Epithelial cell of proximal tubule (primary cell): ENCODE measurements at places on chromosomes 5 and 9. TPM values are rescaled to one million over a fixed set of nuclear protein-coding genes. Genes with fewer than 3 reads are reported as not detected.
A peak's percentile ranks its signal among the peaks of the same experiment; 100 is the strongest.

DNA sequence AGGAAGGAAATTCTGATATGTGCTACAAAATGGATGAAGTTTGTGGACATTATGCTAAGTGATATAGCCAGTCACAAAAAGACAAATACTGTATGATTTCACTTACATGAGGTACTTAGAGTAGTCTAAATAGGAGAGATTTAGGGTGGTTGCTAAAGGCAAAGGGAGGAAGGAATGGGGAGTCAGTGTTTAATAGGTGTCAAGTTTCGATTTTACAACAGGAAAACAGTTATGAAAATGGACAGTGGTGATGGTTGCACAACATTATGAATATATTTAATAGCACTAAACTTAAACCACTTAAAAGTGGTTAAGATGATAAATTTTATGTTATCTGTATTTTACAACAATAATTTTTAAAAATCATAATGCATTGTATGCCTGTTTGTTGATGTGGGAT is 40.4 kb upstream of the ECM2 start:
- DNase-seq: no peak

DNA sequence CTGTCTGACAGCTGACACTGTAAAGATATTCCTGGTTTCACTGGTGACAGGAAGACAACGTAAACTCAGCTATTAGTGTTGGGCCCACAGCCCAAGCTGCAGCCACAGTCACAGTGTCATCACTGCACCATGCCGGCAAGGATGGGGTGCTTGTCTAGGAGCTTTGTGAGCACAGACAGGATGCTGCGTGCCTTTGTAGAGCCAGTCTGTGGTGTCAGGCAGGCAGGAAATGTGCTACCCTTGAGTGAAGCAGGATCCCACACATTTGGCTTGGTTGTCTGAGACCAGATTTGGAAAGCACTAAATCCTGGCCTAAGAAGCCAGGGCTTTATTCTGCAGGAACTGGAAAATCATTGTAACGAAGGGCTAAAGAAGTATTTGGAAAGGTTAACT is 121.6 kb upstream of the ADAMTS16 start:
- DNase-seq: no peak

GRCh38 chr5:77645158-77645994 is 6.9 kb upstream of the OTP start:
- DNase-seq: no peak

- no peak for DNase-seq
Measured at GRCh38 chr9:120905315-120906164, 21.1 kb downstream of the TRAF1 start.

DNA sequence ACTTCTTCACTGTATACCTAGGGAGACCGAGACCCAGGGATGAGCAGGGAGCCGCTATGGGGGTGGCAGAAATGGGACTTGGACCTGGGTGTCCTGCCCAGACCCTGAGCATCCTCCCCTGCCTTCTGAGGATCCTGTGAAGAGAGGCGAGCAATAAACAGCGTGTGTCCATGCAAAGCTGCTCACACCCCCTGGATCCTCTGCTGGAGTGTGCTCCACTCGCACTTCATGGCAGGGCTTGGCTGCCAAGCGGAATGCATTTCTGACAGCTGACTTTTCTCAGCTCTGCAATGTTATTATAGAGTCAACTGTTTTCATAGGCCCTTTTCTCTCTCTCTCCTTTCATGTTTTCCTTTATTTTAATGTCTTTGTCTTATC is 31.0 kb upstream of the ALDH1B1 start:
- no peak for DNase-seq

DNA sequence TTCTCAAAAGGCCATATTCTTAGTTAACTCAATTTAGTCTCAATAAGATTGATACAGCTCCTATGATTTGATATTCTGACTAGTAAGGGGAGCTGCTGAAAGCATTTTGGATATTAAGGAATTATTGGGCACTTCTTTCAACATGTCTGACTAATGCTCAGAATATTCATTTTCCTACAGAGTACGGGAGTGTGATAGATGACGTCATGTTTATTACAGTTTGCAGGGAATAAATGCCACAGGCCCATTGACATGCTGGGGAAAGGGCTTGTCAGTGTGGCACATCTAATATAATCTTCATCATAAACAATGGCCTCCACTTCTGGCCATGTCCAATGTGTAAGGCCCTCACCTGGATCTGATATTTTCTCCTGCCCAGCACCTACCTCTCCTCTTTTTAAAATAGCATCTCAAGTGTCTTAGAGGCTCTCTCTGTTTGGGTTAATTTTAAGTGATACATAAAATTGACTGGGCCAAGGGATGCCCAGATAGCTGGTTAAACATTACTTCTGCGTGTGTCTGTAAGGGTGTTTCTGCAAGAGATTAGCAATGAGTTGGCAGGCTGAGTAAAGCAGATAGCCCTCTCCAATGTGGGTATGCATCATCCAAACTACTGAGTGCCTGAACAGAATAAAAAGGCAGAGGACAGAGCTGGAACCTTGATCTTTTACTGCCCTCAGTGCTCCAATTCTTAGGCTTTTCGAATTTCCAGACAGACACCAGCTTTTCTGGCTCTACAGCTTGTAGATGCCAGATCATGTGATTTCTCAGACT is 99.3 kb downstream of the SLC24A2 start:
- DNase-seq: no peak

DNA sequence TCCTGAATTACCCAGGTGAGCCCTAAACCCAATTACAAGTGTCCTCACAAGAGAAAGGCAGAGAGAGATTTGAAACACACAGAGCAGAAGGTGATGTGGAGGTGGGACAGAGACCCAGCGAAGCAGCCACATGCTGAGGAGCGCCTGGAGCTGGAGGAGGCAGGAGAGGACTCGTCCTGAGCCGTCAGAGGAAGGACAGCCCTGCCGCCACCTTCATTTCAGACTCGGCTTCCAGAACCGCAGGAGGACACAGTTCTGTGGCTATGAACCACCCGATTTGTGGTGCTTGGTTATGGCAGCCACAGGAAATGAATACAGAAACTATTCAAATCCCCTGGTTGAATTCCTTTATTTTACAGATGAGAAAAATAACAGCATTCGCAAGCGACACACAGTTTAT is 16.4 kb upstream of the FBP1 start:
- no peak for DNase-seq

DNA sequence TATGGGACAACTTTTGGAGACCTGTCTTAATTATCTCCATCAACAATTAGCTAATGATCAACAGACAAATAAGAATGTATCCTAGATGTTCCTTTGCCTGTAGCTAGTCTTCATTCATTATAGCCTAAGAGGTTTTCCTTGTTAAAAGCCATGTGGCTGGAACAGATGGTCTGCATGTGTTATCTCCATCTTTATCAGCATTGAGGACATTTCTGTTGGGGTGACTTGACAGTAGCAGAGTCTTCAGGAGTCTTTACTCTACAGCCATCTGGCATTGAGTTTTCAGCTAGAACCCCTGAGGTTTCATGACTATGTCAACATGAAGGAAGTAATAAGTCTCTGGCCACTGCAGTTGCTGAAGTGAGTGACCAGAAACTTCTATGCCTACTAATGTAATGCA is 106.6 kb upstream of the TLE4 start:
- no peak for DNase-seq

- no peak for DNase-seq
Measured at GRCh38 chr5:53170746-53171349, 61.3 kb upstream of the MOCS2 start.

GRCh38 chr9:137575364-137575715 is 3.4 kb downstream of the DPH7 start:
- DNase-seq: no peak

GRCh38 chr5:133203317-133204305 is 151.8 kb downstream of the HSPA4 start:
- DNase-seq: peak; percentile 25

- no peak for DNase-seq
Measured at GRCh38 chr5:178385496-178385890, 152.9 kb upstream of the PHYKPL start.

FAM240B gene
- total RNA-seq: not detected in 2 replicates

SPATA9 gene
- total RNA-seq: 0.36 TPM in 1 of 2 replicates, not detected in the other

CNTNAP3B gene
- total RNA-seq: 10.3 and 10.8 TPM in 2 replicates

C9orf50 gene
- 0.69 TPM in 1 of 2 replicates, not detected in the other for total RNA-seq

CCDC192 gene
- total RNA-seq: not detected in 2 replicates

EIF4E1B gene
- total RNA-seq: not detected in 2 replicates

DNM1 gene
- 2.6 and 16.7 TPM in 2 replicates for total RNA-seq

TMEM252 gene
- not detected in 2 replicates for total RNA-seq

PCDHAC2 gene
- not detected in 2 replicates for total RNA-seq

IL13 gene
- not detected in 2 replicates for total RNA-seq

PCDHB3 gene
- 0.22 and 0.23 TPM in 2 replicates for total RNA-seq
